Endodermal cell (in vitro differentiated cells): ENCODE measurements at places on chromosomes 5 and 9.

DNA sequence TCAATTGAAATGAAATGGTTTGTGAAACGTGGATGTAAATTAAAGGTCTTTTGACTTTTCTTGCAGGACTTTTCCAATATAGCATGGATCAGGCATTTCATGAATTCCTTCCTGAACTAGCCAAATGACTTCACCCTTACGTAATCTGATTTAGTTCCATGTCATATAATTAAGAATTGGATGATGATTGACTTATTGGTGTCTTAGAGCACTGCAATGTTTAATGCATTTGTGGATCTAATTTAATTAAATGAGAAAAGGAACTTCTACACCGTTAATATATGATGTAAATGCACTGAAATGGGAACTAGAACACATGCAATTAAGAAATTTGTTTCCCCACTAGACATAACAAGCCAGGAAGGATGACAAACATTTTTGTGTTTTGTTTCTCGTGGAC, 228.8 kb downstream of the FBXL7 start:
- no peak for DNase-seq

- peak; percentile 81 for DNase-seq
Measured at GRCh38 chr9:96169484-96169883, 132.5 kb downstream of the HSD17B3 start.

DNA sequence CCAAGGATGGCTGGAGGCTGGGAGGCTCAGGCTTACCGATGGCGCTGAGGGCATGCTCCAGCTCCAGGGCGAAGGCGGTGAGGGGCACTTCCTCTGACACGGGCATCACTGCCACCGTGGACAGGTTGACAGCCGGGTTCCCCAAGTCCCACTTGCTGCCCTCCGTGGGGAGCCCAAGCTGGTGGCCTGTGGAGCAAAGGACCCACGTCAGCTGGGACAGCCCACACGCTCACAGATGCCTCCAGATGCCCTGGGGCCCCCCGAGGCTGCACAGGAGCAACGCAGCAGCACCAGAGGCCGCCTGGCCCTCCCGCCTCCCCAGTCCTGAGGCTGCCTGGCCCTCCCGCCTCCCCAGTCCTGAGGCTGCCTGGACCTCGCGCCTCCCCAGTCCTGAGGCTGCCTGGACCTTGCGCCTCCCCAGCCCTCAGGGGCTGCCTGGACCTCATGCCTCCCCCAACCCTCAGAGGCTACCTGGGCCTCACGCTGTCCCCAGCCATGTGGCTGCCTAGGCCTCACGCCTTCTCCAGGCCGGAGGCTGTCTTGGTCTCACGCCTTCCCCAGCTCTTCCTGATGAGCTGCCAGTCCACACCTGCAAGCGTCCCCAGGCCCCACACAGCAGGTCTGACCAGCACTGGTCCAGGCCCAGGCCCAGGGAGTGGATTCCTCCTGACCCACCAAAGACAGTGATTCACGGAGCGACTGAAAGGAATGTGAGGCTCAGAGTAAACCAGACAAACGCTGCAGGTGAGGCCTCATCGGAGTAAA, 25.6 kb upstream of the NSMF start:
- DNase-seq = no peak

- peak; percentile 44 for DNase-seq
Measured at GRCh38 chr5:124605541-124605940, 140.9 kb downstream of the ZNF608 start.
